ENCODE measurements at places on chromosomes 16 and 17.

- DNase-seq = no peak
Observed at GRCh38 chr17:3602499-3602898, 6.7 kb downstream of the TRPV1 start.

DNA sequence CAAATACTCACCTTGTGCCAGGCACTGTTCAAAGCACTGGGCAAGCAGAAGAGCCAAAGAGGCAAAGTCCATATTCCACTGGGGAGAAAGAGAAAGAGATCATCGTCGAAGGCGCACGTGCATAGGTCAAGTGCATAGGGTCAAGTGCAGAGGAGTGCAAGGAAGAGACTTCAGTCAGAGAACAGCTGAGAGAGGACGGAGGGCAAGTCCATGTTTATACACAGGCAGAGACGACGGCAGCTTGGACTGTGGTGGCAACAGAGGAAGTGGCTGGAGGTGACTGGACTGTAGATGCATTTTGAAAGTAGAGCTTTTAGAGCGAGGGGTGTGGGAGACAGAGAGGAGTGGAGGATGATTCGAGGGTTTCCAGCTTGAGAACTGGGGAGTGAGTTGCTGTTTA lies 74.7 kb upstream of the SDK2 start:
- no peak for DNase-seq

DNA sequence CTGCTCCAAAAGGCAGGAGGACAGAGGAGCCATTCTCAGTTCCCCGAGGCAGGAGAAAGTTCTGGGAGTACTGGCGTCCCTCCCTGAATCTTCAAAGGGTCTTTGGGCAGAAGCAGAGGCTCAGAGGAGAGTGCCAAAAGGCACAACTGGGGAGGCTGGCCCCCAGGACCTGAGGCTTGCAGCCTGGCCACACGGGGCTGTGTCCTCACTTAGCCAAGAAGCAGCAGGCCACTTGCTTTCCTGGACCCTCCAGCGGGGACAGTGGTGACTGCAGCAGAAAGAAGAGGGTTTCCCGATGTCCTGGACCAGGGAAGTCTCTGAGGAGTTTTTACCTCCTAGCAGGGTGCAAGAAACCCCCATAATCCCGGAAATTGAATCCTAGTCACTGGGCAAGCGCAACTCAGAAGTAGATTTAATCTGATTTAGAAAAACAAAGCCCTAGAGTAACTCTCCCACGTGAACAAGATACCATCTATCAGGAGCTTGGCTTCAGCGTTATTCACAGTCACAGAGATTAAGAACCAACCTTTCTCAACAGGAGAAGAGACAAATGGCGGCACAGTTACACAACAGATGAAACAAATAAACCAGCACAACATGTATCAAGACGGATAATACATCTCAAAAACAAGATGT lies 25.5 kb upstream of the BCO1 start:
- no peak for DNase-seq

GRCh38 chr17:62855156-62855555 lies 47.0 kb upstream of the MARCHF10 start:
- DNase-seq = no peak

DNA sequence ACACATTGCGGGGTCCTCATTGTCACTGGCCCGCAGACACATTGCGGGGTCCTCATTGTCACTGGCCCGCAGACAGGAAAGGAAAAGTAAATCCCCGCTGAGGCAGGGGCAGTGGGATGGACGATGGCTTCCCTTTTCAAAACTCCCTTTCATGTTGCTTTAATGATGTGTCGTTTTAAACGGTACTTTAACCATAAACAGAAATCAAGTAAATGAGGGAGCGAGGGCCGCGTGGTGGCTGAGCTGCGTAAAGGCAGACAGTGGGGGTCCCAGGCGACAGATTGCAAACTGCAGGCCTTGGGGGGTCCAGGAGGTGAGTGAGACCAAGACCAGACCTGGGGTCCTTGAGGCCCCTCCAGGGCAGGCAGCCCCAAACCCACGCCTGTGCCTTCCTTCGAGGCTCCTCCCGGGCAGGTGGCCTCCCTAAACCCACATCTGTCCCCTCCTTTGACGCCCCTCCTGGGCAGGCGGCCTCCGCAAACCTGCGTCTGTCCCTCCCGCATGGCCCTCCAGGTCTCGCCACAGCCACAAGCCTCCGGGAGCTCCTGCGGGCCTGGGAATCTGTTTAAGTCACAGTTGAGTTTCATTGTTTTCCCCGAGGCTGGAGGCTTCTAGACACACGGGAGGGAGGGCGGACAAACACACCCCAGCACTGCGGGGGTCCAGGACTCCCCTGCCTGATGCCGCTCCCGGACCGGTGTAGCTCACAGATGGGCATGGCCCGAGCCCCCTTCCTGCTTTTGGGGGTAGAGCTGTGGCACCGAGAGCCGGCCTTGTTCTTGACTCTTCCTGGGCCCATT lies 7.3 kb downstream of the PIEZO1 start:
- no peak for DNase-seq

- no peak for DNase-seq
Observed at GRCh38 chr17:59839651-59840328, 53.0 kb downstream of the TUBD1 start.
